ENCODE measurements at places on chromosomes 1 and 21. TPM values are rescaled to one million over a fixed set of nuclear protein-coding genes. Genes with fewer than 3 reads are reported as not detected.

The SPRR5 gene
- not detected for polyA plus RNA-seq

- H3K36me3 ChIP-seq, result no peaks in the 10 kb centered on the region
- H3K27ac ChIP-seq, result no peak overlapping the region
- DNase-seq, result no peak
- no peaks in the 10 kb centered on the region for H3K27me3 ChIP-seq
- no peak overlapping the region for H3K4me3 ChIP-seq
- H3K4me1 ChIP-seq, result no peaks in the 10 kb centered on the region
Measured at GRCh38 chr1:115476616-115477015, 138.6 kb upstream of the NGF start.

- DNase-seq, result no peak
- no peak overlapping the region for H3K27ac ChIP-seq
- H3K27me3 ChIP-seq, result no peaks in the 10 kb centered on the region
- peaks cover 3% of the 10 kb centered on the region for H3K36me3 ChIP-seq
- no peak overlapping the region for H3K4me3 ChIP-seq
Measured at GRCh38 chr1:207578796-207579435, 66.0 kb upstream of the CR1L start.

DNA sequence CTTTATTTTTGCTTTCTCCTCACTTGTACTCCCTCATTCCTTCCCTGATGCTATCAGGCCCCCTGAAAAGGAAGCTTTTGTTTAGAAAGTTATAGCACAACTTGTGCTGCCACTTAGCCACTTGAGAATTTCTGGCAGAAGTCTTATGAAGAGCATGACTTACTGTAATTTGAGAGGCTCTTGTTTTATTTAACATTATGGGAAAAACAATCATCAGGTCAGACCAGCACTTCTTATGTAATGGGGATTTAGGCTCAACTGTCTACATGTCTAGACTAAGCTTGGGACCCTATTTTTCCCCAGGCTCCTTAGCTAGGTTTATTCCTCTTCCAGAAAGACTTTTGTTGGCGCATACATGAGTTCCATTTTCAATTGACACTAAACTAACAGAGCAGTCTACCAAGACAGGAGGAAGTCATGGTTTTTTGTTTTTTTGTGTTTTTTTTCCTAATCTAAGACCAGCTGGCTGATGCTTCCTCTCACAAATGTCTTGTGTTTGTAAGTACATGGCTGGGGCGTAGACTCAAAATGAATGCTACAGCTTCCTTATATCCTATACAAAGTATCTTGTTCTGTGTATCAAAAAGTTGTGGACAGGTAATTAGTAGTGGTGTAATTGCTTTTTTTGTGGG, 31.5 kb downstream of the TNFSF4 start:
- H3K27ac ChIP-seq, result no peak overlapping the region
- peaks cover 7% of the 10 kb centered on the region for H3K4me1 ChIP-seq
- H3K27me3 ChIP-seq, result no peaks in the 10 kb centered on the region
- no peaks in the 10 kb centered on the region for H3K36me3 ChIP-seq
- H3K4me3 ChIP-seq, result no peak overlapping the region

Data from B cell (primary cell).